Activated CD4-positive, CD25-positive, alpha-beta regulatory T cell treated with anti-CD3 and anti-CD28 coated beads, Interleukin-2, amount 50 U/mL, for 72 hours (primary cell): ENCODE measurements at places on chromosomes 5 and 9.

DNA sequence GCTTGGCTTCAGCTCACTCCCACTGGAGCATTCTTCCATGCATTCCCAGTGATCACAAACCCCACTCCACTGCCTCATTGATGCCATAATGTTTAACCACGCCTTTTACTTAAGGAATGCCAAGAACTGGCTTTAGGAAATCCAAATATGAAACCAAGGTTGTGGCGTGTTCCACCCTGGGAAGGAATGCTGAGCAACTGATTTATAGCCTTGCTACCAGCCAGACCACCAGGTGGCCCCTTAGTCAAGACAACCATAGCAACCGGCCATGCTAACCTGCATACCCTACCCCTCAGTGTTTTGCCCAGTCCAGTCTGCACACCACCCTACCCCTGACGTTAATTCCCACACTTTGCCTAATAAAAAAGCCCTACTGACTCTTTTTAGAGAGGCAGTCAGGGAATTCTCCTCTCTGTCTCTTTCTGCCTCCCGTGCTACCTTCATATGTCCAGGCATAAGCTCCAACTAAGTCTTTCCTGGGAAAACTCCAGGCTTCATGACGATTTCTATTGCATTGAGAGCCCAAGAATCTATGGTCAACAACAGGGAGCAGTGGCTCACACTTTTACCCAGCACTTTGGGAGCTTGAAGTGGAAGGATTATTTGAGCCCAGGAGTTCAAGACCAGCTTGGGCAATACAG lies 27.0 kb upstream of the PRRC2B start:
- no peak for DNase-seq

GRCh38 chr5:139763280-139763929 lies 32.2 kb upstream of the PSD2 start:
- DNase-seq: no peak

- no peak for DNase-seq
These were observed 68.7 kb downstream of the MRPS27 start for GRCh38 chr5:72251386-72251785.

GRCh38 chr5:14590949-14591348 lies 9.4 kb downstream of the OTULINL start:
- no peak for DNase-seq

- no peak for DNase-seq
These were observed 1.1 kb upstream of the PFDN1 start for GRCh38 chr5:140303966-140304365.

DNA sequence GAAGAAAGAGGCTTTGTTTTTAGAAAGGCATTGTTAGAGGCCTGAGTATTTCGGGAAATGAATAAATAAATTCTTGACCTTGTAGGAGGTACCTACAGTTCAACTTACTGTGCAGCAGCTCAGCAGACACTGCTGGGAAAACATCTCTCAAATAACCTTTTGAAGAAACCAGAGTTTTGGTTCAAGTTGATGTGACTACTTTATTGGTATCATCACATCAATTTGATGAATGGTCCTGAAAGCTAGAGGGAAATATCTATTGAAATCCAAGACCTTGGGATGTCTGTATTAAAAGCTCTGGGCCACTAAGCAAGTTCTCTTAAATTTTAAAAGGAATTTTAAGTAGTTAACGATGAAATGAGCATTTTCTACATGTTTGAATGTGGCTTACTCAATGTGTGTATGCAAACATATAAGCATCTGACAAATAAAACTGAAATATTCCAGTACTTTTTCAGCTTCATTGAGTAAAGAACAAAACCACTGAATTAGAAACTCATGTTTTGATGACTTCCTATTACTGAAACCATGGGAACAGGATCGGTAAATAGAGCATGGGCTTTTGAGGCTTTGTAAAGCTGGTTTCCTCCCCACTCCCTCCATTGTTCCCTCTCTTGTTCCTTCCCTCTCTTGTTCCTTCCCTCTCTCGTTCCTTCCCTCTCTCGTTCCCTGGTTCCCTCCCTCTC lies 36.7 kb downstream of the SLC27A6 start:
- no peak for DNase-seq

GRCh38 chr9:14372437-14373335 lies 58.7 kb upstream of the NFIB start:
- DNase-seq: no peak

GRCh38 chr5:36934740-36935356 lies 58.3 kb downstream of the NIPBL start:
- no peak for DNase-seq

DNA sequence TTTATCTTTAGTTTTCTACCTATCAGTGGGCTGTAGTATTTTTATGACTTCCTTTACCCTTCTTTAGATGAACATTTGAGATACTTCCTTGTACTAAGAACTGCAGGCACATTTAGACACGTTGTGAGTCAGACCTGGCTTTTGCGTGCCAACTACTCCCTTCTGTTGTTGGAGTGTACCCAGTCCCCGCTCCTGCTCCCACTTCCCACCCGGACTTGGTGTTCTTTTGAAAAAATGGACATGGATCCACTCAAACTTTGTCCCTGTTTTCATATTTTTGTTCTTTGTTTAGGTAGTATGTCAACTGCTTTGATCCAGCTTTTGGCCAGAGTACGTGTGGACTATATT lies 60.7 kb downstream of the PARP8 start:
- DNase-seq: no peak

DNA sequence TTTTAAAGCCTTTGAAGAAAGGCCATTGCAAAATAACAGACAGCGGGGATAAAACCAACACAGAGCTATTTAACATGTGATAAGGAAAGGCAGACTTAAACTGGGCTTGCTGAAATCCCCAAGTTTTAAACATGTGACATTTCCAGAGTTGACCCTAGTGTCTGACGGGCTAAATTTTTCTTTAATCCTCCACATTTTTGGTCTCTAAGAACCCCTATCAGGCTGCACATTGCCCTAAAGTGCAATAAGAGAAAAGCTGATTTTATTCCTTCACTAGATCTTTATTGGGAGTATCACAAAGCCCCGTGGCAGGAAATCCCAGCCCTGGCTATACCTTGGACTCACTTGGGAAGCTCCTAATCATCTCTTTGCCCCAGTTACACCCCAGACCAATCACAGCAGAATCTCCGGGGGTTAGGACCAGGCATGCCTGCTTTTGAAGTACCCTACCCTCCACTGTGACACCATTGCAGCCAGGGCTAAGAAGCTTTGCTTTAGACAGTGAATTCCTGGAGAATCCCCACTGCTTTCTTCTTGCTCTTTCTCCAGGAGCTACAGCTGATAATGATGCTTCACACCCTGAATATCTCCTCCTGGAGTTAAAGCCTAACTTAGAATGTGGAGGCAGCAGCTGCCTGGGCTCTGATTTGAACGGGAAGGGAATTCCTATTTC lies 20.1 kb upstream of the COL15A1 start:
- DNase-seq: no peak

GRCh38 chr5:956941-957747 lies 51.5 kb upstream of the NKD2 start:
- DNase-seq: peak; percentile 55
